ENCODE measurements at places on chromosomes 7 and 10.
A peak's percentile ranks its signal among the peaks of the same experiment; 100 is the strongest.

DNA sequence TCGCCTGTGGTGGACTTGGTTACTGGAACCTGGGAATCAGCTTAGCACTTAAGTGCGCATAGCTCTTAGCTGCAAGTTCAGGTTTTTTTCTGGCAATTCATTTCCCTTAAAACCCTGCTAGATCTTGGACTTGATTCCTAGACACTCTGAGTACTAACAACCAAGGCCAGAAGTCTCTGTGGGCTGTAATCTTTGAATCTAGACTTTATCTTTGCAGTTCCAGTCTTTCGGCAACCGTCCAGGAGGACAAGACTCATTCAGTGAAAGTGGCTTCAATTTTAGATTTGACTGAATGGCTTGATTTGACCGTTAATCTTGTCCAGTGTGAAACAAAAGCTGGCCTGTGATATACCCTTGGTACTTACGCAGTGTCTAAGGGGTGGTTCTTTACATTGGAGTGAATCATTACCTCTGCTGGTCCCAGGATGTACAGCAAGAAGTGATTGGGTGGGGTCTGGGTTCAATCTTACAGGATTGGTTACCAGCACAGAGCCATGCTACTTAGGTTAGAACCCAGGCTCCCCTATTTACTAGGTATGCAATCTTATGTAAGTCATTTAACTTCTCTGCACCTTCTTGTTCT is 16.4 kb downstream of the PTTG1IP2 start:
- no peak for DNase-seq

DNA sequence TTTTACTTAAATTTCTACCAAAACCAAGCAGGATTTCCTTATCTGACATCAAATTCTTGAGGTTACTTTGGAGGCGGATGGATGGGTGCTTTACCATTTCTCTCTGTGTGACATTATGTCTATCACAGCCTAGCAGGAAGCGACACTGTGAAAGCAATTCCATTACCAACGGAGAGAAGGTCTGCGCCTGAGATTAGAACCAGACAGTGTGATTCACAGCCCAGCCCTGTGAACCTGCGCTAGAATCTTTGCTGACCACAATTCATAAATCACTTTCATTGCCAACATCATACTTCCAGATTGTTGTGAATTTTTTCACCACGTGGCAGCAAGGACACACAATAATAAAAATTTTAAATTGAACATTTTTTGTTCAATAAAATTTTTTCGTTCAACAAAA is 126.5 kb downstream of the CUBN start:
- DNase-seq, result peak; percentile 60

- DNase-seq, result no peak
These were observed 51.2 kb upstream of the SORCS3 start for GRCh38 chr10:104589871-104590270.

DNA sequence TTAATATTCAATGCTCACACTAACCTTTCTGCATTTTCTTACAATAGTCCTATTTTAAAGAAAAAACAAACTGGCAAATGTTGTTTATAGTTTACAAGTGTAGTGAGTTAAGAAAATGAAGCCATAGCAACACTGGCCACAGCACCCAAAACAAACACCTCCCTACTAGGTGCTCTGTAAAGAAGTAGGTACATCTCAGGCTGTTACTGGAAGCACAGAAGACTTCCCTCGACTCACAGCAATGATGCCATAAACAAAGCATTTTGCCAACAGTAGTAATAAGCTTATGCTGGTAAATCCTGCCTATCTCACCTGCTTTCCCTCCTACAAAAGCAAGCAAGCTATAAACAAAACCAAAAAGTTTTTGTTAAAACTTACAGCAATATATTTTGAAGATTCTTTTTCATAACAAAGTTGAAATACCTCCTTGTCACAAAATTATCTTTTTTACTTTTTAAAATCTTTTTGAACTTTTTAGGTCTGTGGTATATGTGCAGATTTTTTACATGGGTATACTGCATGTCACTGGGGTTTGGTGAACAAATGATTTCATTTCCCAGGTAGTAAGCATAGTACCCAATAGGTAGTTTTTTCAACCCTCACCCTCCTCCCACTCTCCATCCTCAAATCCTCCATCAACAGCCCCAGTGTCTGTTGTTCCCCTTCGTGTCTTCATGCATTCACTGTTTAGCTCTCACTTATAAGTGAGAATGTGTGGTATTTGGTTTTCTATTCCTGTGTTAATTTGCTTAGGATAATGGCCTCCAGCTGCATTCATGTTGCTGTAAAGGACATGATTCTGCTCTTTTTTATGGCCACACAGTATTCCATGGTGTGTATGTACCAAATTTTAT is 28.4 kb downstream of the COA1 start:
- no peak for DNase-seq

DNA sequence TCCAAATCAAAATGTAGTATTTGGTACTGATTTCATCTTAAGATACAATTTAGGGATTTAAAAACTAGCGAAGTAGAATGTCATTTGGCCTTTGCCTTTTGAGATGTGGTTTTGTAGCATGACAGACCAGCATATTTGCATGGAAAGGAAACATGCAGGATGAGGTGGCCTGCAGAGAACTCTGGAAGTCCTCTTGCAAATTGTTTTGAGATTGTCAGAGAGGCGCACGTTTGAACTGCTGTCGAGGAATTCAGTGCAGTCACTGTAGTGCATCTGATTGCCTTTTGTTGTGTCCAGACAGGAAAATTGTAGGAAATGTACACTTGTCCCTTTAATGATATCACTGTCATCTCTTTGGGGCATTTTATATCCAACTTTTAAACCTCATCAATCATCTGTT is 136.7 kb downstream of the CELF2 start:
- DNase-seq, result no peak

DNA sequence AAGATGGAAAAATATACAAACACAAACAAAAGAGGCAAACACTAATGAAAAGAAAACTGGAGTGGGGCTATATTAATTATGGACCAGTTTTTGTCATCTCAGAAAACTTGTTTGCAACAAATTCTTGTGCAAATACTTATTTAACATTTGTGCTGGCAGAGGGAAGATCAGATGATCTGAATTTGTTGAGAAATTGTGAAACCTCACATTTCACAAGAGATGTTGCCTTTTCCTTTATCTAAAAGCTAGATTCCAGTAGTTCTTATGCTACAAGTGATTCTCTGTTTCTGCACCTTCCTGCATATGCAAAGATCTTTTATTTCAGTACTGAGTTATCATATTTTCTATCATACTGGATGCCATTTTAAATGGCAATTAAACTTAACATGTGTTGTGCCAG is 320.7 kb downstream of the SUGCT start:
- DNase-seq, result no peak

DNA sequence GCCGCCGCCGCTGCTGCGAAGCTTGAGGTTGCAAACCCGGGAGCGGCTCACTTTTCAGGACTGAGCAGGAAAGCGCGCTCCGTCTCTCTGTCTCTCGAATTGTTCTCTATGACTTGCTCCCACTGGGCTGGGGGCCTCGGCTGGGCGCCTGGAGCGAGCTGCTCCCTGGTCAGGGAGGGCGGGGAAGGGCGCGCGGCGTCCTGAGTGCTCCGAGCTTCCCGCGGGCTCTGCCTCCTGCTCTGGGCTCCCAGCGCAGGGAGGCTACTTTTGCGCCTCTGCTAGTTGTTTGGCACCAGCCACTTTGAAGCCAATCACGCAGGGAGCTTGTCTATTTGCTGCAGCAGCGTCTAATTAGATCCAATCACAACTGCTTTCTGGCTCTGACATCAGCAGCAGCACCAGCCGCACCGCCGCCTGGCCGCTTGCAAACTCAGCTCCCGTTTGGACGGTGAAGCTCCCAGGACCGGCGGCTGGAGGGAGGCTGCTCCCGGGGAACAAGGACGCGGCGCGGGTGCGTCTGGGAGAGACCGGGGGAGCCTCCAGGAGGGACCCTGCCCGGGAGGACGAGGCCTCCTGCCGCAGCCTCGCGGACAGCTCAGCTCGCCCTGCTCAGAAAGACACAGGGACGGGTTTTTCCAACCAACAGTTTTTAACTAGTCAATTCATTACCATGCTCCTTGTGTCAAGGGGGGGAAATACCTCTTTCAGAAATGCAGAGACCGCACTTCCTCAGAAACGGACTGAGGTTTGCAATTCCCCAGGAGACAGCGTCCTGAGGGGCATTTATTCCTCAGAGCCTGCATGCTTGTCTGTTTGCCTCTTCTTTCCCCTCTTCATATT is at the start of gene ADARB2:
Gene ADARB2 (minus strand): TSS at position 304 of the 840 bp plus-strand sequence.
- no peak for DNase-seq

DNA sequence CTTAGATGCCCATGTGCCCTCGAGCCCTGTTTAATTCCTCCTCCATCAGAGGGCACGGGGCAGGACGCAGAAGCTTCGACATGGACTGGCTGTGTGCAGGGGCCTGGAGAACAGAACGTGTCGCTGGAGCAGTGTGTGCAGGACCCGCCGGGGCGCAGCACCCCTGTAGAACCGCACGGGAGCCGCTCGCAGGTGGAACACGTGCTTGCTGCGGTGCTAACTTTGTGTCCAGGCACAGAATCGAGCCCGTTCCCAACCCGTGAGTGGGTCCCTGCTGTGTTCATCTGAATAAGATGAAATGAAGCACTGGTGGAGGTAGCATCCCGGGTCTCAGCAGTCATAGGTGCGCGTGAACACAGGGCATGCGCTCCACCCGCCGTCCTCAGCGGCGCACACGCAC is 116.9 kb downstream of the WDR37 start:
- no peak for DNase-seq

GRCh38 chr7:82714883-82715282 is 271.3 kb upstream of the CACNA2D1 start:
- no peak for DNase-seq

DNA sequence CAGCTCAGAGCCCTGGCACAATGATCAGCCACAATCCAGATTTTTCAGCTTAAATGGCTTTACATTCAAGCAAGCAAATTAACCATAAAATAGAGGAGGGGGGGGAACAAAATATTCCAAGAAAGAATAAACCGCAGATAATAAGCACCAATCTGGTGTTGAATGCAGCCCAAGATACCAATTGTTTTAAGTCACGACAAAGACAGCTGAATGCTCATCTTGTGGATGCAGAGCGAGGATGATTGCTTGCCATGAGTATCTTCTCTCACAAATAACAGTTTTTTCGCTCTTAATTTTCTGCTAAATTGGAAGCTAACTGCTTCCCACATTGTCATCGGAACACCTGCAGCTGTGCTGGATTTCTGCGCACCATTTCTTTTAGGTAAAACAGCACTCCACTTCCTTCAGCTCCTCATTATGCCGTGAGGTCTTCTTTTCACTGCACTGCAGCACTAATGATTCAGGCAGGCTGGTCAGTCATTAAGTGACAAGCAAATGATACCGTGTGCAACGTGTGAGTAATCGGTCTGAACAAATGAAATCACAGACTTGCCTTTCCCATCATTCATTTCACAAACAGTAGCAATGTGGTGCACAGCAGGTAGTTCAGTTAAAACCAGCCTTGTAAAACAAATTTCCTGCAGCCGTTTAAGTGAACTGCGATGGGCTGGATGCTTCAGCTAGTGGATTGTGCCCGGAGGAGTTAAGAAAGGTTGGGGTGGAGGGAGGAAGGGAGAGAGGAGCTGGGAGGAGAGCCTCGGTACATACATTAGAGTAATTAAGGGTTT is 106.4 kb upstream of the CDCA7L start:
- no peak for DNase-seq

GRCh38 chr7:44258865-44259546 is 58.2 kb downstream of the YKT6 start:
- DNase-seq, result no peak

- DNase-seq, result no peak
These were observed 14.4 kb downstream of the MYO1G start for GRCh38 chr7:44964384-44964830.

DNA sequence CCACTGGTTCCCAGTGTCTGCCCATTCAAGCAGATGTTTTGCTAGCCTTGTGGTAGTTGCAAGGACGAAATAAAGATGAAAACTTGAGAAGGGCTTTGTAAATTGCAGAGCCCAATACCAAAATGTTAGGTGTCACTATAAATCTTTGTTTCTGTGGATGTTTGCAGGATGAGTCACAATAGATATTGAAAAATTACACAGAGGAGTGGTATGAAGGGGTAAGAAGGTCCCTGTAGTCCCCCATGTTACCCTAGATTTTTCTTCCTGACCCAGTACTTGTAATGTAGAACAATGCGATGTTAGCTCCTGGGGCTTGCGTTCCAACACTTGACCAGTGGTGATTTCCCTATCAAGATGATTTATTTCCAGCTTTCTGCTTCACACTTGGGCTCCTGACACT is 102.6 kb upstream of the LYZL1 start:
- DNase-seq, result no peak

DNA sequence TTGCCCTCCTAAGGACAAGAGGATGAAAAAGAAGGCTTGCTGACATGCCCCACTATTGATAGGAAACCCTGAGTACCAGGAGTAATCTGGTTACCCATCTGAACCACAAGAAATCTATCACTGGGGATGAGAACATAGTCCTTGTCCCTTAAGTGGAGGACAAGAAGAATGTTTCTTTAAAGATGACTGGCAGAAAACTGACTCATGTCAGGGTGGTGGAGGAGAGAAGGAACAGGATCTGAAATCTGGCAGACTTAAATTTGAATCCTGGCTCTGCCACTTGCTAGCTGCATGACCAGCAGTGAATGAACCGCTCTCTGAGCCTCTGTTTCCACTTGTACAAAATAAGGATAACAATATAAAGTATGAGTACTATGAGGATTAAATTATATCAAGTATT is 38.9 kb upstream of the XPNPEP1 start:
- no peak for DNase-seq

- no peak for DNase-seq
These were observed 29.4 kb upstream of the ECHDC3 start for GRCh38 chr10:11712744-11713143.

GRCh38 chr10:112202561-112203241 is 19.1 kb upstream of the GPAM start:
- no peak for DNase-seq

- DNase-seq, result no peak
These were observed 32.4 kb upstream of the BICC1 start for GRCh38 chr10:58480321-58480720.

DNA sequence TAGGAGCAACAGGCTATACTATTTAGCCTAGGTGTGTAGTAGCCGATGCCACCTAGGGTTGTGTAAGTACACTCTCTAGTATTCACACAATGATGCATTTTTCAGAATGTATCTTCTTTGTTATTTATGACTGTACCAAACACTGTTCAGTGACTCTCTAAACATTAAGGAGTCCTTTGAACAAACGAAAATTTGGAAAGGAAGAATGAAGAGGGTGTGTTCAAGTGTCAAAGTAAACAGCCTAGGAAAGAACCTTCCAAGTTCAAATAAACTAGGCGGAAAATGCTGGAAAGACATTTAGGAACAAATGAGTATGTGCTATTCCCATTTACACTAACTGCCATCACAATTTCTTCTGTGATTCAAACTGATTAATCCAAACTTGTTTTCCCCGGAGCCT is 142.4 kb downstream of the CHCHD3 start:
- DNase-seq, result no peak

- no peak for DNase-seq
These were observed 14.2 kb downstream of the MTURN start for GRCh38 chr7:30148951-30149459.

- no peak for DNase-seq
These were observed 228.8 kb upstream of the TMEM229A start for GRCh38 chr7:124261710-124262109.

- no peak for DNase-seq
These were observed 106.8 kb downstream of the GALNT17 start for GRCh38 chr7:71238581-71239295.

GRCh38 chr7:88942815-88943501 is 147.4 kb upstream of the TEX47 start:
- DNase-seq, result no peak
